ENCODE measurements at places on chromosomes 7 and 10.

DNA sequence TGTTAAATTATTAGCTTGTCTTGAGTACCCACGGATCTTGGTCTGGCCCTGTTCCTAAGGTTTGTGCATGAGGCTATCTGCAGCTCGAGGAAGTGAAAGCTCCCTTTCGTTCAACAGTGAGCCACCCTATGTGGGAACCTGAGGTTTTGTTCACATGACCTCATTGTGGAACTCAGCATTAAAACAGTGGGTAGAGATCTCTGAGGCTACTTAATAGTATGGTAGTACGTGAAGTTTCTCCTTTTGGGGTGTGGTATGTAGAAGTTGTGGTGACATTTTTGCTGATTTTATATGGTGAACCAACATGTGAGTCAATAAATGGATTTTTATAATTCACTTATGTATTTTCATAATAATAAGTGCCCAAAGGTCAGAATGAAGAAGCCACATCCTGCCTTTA is 252.7 kb upstream of the FERD3L start:
- no peak for DNase-seq

- no peak for DNase-seq
Observed at GRCh38 chr10:87657371-87657770, 2.3 kb upstream of the PAPSS2 start.

- no peak for DNase-seq
Observed at GRCh38 chr10:78892338-78893176, 176.2 kb upstream of the ZMIZ1 start.

DNA sequence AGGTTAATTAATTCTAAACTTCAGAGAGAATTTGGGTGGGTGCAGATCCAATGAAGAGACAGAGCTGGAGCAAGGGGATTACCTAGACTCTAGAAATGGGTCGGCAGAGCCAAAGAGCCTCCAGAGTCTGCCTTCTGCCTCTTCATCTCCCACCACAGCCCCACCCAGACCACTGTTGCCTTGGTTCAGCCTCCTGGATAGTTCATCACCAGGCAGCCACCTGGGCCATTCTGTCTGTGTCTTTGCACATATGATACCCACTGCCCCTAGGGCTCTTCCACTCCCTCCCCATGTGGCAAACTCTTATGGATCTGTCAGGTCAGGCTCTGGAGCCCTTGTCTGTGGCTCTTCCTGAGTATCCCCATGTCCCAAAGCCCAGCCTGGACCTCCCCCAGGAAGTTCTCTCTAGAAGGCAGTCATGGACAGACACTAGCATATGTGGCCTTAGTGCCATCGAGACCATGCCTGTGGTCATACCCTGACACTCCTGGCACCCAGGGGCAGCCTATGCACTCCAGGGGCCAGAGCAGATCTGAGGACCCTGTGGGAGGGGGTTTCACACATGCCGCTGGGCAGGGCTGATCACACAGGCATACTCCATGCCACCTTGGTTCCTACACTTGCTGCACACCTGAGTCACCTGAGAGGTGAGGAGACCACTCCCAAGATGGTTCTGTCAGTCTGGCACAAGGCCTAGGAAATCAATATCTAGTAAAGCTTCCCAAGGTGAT is 41.6 kb downstream of the FRMPD2 start:
- DNase-seq = no peak

GRCh38 chr7:74253835-74254128 is 417 bp downstream of the RFC2 start:
- no peak for DNase-seq

- no peak for DNase-seq
Observed at GRCh38 chr10:17354781-17355180, 99.6 kb downstream of the ST8SIA6 start.

Data from NCI-H1694 treated with DMSO at 0.1 percent for 48 hours (cell line).